ENCODE measurements at places on chromosomes 3 and 15. TPM values are rescaled to one million over a fixed set of nuclear protein-coding genes. Genes with fewer than 3 reads are reported as not detected.

The LTF gene
- total RNA-seq: not detected

- no peak for DNase-seq
- H3K4me3 ChIP-seq: no peak overlapping the region
- H3K36me3 ChIP-seq: no peaks in the 10 kb centered on the region
- peaks cover 3% of the 10 kb centered on the region for H3K27me3 ChIP-seq
Observed at GRCh38 chr3:68706096-68706495, 226.3 kb downstream of the TAFA4 start.

The LDHAL6B gene
- total RNA-seq: not detected

DNA sequence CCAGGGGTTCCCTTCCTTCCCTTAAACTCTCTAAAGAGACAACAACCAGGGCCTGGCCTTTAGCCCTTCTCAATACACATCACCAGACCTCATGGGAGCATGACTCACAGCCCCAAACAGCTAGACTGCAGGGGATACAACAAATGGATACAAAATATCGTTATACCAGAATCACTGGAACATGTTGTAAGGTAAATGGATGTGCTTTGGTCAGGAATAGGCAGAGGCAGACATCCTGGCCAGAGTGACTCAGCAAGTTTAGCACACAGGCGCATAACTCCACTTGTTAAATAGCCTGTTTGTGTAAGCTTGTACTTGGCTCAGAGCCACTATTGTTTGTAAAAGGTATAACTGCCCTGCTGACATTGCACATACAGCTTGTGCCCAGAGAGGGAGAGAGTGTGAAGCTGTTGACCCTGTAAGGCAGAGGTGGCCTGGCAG, 18.3 kb downstream of the TMED3 start:
- H3K4me1 ChIP-seq: no peaks in the 10 kb centered on the region
- H3K36me3 ChIP-seq: peaks cover 12% of the 10 kb centered on the region
- H3K4me3 ChIP-seq: no peak overlapping the region
- no peak for DNase-seq

The SKOR1 gene
- total RNA-seq: 0.65 TPM

The UBA7 gene
- total RNA-seq: 4.6 TPM

- peaks cover 51% of the 10 kb centered on the region for H3K27me3 ChIP-seq
- H3K27ac ChIP-seq: no peak overlapping the region
- no peak for DNase-seq
- H3K4me1 ChIP-seq: peaks cover 27% of the 10 kb centered on the region
- no peaks in the 10 kb centered on the region for H3K36me3 ChIP-seq
- H3K4me3 ChIP-seq: no peak overlapping the region
Observed at GRCh38 chr3:184380185-184380626, 352 bp downstream of the CHRD start.
